CD8-positive, alpha-beta T cell (primary cell): ENCODE measurements at places on chromosomes 7 and 10. TPM values are rescaled to one million over a fixed set of nuclear protein-coding genes. Genes with fewer than 3 reads are reported as not detected.
A peak's percentile ranks its signal among the peaks of the same experiment; 100 is the strongest.

DNA sequence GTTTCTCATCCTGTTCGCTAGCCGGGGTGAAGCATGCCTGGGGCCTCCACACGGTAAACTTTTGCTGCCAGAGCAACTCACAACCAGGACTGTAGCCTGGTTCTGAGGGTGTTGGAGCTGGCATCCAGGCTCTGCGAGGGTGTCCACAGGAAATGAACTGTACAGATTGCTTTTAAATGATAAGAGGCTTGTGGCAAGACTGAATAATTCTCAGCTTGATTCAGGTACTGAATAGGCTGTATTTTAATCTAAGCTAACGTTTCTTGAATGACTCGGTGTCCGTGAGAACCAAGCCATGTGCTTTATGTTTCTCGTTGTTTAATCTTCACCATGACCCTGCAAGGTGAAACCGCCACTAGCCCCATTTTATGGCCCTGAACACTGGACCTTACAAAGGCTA is 49.3 kb downstream of the EEPD1 start:
- DNase-seq = no peak

The PGAM2 gene
- total RNA-seq = 1.1 TPM

DNA sequence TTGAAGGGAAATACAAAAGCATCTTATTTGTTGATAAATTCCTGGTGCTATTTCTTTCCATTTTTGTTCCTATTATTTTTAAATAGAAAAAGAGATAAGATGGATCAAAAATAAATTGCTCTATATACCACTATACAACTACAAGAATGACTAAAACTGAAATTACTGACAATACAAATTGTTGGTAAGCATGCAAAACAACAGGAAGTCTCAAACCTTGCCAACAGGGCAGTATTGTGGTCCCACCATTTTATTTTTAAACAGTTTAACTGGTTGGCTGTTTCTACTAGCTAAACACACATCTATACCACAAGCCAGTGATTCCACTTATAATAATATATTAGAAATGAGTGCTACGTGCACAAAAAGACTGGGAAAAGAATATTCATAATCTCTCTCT is 213.0 kb downstream of the JAZF1 start:
- no peak for DNase-seq

DNA sequence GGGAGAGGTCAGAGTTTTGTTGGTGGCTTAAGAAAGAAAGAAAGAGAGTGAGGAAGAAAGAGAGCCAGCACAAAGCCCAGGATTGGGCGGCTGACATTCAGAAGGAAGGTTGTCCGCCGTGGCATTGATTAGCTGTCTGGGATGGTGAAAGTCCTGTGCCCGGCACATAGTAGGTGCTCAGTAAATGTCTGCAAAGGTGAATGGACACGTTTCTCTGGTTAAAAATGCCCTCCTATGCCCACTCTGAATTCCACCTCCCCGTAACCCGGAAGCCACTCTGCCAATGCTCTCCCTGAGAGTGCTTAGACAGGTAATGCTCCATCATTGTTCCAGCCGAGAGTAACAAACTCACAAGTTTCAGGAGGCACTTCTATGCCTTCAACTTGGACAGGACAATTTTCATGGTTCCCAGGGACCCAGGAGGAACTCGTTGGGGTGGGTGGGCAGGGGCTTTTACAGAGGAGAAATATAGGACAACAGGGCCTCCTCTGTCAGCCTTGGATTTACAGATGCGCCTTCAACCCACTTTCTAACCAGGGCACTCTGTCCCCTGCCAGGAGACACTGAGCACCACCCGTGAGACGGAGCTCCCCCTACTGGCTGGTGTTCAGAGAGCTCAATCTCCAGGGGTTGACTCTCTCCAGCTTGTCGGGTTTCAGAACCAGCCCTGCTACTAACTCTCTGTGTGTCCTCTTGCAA is 411.5 kb upstream of the ZMIZ1 start:
- peak; percentile 24 for DNase-seq

The GRID2IP gene
- total RNA-seq = 0.33 TPM

DNA sequence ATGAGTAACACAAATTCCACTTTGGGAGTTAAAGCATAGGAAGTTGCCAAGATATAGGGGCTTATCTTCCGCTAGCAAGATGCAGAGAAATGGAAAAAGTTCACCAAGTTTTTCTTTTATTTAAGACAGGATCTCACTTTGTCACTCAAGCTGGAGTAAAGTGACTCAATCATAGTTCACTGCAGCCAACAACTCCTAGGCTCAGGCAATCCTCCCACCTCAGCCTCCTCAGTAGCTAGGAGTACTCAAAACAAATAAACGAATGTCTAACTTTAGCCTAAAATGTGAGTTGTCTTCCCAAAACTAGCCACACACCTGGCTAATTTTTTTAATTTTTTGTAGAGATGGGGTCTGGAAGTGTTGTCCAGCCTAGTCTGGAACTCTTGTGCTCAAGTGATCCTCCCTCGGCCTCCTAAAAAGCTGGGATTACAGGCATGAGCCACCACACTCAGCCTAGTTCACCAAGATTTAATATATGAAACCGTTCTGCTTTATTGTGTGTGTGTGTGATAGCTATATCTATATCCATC is 9.9 kb downstream of the VIM start:
- DNase-seq = no peak

DNA sequence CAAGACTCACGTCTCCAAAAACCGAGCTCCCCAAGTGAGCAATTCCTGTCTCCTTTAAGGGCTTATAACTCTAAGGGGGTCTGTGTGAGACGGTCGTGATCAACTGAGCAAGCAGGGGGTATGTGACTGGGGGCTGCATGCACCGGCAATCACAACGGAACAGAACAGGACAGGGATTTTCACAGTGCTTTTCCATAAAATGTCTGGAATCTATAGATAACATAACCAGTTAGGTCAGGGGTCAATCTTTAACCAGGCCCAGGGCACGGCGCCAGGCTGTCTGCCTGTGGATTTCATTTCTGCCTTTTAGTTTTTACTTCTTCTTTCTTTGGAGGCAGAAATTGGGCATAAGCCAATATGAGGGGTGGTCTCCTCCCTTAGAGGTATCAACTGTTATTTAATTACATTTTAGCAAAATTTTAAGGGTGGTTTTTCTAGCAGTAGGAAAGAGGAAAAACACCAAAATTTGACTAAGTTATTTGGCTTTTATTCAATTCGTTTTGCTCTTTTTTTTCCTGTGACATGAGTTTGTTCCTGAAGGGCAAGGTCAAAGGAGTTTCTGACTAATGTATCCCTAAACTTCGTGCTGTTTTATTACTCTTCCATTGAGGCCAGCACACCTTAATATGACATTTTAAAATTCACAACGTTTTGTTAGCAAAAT is 121.4 kb upstream of the SEC61G start:
- no peak for DNase-seq

DNA sequence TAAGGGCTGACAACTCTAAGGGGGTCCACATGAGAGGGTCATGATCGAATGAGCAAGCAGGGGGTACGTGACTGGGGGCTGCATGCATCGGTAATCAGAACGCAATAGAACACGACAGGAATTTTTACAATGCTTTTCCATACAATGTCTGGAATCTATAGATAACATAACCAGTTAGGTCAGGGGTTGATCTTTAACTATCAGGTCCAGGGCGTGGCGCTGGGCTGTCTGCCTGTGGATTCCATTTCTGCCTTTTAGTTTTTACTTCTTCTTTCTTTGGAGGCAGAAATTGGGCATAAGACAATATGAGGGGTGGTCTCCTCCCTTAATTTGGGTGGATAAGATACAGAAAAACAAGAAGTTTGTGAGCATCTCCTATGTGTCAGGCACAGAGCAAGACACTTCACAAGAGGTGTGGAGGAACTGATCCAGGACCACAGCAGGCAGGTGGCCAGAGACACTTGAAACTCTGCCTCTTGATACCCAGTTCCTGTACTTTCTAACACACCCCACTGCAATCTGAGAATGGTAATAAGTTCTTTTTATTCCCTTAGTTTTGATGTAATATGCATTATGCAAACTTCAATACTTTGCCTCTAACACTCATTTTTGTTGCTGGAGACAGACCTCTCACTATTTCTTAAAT is 18.0 kb upstream of the MRLN start:
- DNase-seq = no peak

DNA sequence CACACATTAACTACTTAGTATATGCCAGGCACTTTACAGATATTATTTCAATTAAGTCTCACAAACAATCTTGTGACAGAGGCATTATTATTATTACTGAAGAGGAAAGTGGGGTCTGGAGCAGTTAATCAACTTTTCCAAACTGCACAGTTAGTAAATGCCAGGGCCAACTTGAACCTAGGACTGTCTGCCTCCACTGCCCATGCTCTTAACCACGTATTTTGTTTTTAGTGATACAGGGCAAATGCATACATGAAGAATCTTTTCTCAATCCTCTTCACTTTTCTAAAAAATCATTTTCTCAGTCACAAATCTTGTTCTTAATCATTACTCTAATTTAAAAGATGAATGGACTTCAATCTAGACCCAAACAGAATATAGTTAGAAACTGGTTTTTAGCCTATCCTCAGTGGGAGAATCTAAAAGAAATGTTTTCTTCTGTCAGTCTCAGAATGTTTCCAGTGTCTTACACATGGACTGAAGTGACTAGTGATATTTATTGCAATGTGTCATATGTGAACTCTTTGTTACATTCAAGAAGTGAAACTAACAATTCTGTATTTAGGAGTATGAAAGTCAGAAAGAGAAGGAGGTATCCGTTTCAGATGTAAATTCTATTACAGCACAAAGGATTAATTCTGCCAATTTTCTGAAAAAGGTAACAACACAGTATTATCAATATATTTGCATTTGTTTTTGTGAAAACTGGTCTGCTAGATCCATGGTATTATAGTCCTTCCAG is 55.5 kb upstream of the CCNJ start:
- DNase-seq = no peak

The CDHR3 gene
- 4.3 TPM for total RNA-seq

- DNase-seq = no peak
These were observed 225.9 kb downstream of the TRIL start for GRCh38 chr7:28732071-28732869.

- DNase-seq = no peak
These were observed 244.4 kb upstream of the FZD1 start for GRCh38 chr7:91019686-91020385.

GRCh38 chr10:76882245-76882644 is 755.4 kb downstream of the KCNMA1 start:
- DNase-seq = no peak

DNA sequence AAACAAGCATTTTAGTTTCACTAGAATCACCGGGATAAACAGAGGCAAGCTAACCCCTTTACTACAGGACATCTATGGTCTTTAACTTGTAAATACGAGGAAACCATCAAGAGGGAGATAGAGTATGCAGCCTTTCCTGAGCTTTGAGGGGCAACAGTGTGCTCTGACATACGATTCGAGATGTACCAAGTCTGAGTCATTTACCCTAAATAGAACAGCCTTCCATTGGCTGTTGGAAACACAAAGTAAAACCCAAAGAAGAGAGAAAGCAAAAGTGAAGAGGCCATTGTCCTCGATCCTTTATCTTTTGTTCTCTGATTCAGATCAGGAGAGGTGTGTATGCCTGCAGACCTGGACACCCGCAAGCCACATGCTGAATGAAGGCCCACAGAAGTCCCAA is 289.5 kb downstream of the KCNMA1 start:
- no peak for DNase-seq

GRCh38 chr7:40608321-40609075 is 473.7 kb downstream of the SUGCT start:
- DNase-seq = no peak

- DNase-seq = no peak
These were observed 16.0 kb downstream of the CHRM2 start for GRCh38 chr7:136884492-136884891.

DNA sequence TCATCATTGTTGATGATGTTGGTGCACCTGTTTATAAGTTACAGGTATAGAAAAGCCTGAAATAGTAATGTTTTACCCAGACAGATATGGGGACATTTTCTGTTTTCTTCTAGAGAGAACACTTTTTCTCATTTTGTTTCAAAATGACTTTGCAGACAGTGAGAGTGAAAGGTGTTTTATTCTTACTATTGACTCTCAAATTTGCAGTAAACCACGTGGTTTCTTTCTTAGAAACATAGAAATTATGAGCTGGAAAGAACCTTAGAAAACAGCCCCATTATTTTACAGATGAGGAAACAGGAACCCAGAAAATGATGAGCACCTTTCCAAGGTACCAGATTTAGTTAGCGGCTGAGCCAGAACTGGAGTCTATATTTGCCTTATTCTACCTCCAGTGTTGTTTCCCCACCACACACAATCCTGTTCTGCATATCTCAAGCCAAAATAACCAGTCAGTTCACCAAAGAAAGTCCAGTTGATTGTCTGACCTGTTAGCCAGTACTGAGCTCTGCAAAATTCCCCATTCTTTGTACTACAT is 138.9 kb upstream of the AHR start:
- no peak for DNase-seq

DNA sequence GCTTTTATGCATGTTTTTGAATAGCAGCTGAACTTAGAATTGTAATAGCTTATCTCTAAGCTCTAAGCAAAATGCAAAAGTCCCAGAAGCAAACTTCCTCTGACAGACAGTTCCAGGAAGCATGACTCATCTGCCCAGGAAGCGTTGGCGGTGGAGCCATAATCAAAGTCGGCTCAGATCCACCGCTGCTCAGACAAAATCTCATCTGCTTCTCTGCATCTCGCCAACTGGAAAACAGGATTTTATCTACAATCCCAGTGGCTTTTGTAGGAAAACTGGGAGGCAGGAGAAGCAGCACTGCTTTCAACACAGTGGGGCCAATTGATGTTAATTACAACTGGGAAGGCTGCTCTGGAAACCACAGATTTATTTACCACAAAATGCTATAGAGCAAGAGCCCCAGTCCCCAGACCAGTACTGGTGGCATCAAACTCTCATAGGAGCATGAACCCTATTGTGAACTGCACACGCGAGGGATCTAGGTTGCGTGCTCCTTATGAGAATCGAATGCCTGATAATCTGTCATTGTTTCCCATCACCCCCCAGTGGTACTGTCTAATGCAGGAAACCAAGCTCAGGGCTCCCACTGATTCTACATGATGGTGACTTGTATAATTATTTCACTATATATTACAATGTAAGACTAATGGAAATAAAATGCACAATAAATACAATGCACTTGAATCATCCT is 99.9 kb downstream of the CUBN start:
- peak; percentile 60 for DNase-seq

DNA sequence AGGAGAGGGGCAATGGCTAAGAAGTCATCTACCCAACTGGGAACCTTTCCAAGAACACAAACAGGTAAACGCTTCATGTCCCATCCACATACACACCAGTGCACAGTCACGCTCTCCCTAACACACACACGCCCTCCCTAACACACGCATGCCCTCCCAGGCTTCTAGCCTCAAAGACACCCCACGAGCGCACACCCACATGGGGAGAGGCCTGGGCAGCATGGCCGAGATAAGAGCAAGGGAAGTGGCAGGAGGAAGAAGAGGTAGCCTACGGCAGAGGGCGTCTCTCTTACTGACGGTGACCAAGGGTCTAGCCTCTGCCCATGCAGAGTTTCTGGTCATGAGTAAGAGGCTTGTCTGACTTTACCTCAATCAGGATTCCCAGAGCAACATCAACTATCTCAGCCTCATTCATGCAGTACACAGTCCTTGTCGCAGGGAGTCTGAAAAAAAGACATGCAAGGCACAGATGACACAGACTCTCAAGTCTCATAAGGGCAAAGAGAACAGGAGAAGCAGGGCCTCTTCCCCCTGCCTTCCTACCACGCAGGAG is 3.1 kb downstream of the CYREN start:
- DNase-seq = no peak
